Mammary epithelial cell (primary cell): ENCODE measurements at places on chromosomes 12 and 14.
A peak's percentile ranks its signal among the peaks of the same experiment; 100 is the strongest.

- no peak for DNase-seq
Measured at GRCh38 chr12:69509308-69509736, 39.1 kb downstream of the FRS2 start.

GRCh38 chr14:34872822-34873588 is 2.2 kb downstream of the BAZ1A start:
- peak; percentile 79 for DNase-seq

DNA sequence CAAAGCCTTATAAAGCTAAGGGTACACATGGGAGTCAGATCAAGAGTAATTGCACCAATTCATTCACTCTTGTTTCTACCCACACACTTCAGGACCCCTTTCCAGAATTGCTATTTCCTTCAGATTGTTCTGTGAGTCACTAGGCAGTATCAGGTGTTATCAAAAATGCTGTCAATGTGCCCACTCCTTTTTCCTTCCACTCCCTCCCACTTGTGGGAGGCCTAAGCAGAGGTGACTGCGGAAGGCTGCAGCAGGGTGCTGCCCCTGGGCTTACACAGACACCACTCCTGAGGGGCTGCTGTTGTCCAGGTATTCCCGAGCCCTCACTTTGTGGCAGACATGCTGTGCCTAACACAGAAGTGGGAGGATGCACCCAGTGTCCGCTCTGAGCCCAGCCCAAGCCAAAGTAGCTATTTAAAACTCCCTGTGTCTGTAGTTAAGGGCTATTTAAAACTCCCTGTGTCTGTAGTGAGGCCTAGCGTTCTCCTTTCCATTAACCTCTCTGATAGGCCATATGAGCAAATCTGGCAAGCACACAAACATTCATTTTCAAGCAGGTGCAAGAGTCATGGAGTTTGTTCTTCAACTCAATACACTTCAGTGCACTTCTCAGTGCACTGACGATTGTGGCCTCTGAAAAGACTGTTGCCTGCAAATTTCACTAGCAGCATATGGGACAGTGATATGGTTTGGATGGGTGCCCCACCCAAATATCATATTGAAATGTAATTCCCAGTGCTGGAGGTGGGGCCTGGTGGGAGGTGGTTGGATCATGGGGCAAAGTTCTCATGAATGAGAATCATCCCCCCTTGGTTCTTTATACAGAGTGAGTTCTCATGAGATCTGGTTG is 117.8 kb downstream of the PHLDA1 start:
- DNase-seq = no peak

- no peak for DNase-seq
Measured at GRCh38 chr12:112627851-112628250, 163.7 kb upstream of the RPH3A start.

DNA sequence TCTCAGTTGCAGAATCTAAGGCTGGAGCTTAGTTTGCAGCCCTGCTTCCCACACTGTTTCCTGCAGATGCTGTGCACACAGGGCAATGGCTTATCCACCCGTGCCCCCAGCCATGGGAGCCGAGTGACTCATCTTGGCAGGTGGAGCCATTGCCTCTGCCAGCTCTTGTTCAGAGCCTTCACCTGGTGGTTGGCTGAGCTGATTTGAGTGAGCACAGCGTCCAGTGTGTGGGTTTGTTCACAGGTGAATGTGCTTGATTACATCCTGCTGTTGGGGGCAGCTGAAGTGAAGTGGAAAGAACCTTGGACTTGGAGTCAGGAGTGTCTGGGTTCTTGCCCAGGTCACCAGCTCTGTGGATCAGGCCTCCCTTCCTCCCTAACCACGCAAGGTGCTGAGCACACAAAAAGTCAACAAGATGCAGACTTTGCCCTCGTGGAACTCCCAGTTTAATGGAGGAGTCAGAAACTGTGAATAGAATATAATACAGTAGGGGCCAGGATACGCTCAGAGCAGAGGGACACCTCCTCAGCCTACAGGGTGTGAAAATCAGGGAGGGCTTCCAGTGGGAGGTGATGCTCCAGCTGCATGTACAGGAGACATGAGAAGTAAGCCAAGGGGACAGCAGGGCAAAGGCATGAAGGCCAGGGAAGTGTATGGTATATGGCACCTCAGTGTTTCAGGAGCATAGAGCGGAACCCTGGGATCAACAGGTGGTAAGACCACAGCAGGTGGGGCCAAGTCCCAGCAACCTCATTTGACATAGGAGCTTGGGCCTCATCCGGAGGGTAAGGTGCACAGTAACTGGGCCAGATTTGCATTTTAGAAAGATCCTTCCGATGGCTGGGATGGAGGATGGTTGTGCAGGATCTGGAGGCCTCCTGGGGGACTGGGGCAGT is 22.8 kb downstream of the JDP2 start:
- peak; percentile 74 for DNase-seq

GRCh38 chr12:131487388-131488124 is 223.3 kb upstream of the SFSWAP start:
- DNase-seq = no peak
